ENCODE measurements at places on chromosomes 6 and 20. TPM values are rescaled to one million over a fixed set of nuclear protein-coding genes. Genes with fewer than 3 reads are reported as not detected.
A peak's percentile ranks its signal among the peaks of the same experiment; 100 is the strongest.

DNA sequence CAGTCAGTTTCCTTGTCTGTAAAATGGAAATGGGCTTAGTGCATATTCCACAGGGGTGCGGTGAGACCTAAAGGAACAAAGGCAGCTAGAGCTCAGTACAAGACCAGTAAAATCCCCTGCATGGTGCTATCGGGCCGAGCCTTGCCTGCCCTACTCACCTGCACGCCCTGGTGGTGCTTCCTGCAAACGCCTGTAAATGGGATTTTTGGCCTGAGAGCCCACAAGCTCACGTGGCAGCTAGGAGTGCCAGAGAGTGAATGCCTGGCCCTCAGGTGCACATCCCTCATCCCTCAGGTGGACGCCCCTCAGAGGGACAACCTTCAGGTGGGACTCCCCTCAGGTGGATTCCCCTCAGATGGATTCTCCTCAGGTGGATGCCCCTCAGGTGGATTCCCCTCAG is 48.0 kb upstream of the VSX1 start:
- DNase-seq = no peak

- no peak for DNase-seq
These were observed 29.0 kb upstream of the DEK start for GRCh38 chr6:18293076-18293904.

KCNB1 gene
- not detected for total RNA-seq

TDRD6 gene
- not detected for total RNA-seq

ME1 gene
- total RNA-seq = not detected

- peak; percentile 32 for DNase-seq
These were observed 206.1 kb upstream of the PRDM1 start for GRCh38 chr6:105880030-105880492.

DNA sequence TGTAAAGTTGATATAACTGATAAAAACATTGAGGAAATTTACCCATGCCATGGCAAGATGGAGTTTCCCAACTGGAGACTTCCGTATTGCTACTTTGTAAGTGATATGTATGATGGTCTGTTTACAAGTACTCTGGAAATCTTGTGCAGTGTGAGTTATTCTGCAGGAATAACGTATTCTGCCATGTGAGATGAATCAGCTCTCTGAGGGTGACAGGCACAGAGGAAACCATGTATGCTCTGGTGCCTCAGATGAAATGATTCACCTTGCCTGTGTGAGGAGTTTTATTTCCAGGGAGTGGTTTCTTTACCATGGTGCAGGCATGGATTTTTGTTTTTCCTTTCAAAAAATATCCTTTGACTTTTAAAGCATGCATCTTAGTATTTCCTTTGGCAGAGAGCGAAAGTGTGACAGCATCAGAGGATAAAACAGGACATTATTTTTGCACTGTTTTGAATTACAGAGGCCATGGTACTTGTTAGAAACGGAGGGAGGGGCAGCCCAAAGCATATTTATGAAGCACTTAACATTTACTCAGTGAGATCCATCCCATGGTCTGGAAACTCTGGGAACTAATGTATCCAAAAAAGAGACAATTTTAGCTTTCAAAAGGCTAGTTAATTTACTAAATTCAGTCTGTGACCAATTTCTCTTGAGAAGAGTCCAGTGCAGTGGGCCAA is 36.0 kb upstream of the MTRF1L start:
- no peak for DNase-seq

- no peak for DNase-seq
These were observed 23.8 kb downstream of the PYGB start for GRCh38 chr20:25271486-25272222.

GRCh38 chr20:2139736-2140135 is 38.1 kb downstream of the STK35 start:
- DNase-seq = no peak

DNA sequence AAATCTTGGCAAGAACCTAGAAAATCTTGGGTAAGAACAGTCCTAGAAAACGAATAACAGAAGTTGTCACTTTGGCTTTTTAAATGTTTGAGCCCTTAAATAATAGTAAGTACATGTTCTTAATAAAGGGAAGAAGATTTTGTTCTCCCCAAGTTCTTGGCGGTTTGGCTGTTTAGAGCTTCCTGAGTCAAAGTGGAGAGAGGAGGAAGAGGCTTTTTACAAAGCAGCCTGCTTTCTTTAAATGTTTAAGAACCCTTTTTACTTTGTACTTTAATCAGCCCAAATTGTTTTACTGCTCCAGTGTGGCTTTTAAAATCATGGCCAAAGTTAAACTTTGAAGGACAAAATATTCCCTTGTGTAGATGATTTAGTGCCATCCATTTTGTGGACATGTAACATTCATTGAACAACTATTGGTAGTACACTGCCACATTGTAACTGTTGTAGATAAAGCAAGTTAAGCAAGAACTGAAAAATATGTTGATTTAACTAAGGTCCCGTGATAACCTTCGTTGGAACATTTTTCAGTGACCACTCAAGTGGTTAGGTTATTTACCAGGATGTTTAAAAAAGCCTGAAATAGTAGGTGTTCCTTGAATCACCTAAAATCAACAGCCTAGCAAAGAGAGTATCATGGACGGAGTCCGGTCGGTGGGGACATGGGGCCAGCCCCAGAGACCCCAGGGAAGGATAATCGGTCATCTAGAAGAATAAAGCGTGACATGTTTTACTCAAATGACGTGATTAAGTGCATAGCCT is 2.4 kb downstream of the AMD1 start:
- DNase-seq = no peak

- DNase-seq = no peak
These were observed 47.8 kb downstream of the MAFB start for GRCh38 chr20:40641202-40641601.

AVP gene
- total RNA-seq = 0.45 TPM

TENT5A gene
- total RNA-seq = 1.8 TPM

DNA sequence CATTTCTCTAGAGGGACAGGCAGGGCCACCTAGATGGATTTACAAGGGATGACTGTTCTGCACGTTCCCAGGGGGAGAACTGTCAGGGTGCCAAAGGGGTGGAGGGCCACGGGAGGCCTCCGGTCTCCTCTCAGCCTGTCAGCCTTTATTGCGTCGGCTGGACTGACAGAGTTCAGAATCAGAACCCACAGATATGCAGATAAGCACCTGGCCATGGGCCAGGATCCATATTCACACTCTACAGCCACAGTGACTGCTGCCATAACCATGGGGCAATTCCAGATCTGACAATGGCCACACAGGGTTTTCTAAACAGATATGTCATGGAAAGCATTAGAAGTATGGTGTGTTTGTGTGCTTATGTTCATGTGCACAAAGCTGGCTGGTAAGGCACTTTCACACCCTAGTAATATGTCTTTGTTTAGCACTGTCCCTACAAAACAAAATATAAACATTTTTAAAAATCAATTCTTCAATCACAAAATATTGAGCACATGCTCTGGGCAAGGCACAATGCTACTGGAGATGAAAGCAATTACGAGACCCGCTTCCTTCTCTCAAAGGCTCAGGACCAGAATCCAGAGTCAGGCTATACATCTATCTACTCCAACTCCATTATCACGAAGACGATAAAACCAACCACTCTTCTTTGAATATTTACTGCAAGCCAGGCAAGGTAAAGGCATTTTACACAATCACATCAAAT is 29.1 kb downstream of the TRAM2 start:
- DNase-seq = no peak

GRCh38 chr6:24931296-24931695 is 4.5 kb downstream of the RIPOR2 start:
- no peak for DNase-seq

DNA sequence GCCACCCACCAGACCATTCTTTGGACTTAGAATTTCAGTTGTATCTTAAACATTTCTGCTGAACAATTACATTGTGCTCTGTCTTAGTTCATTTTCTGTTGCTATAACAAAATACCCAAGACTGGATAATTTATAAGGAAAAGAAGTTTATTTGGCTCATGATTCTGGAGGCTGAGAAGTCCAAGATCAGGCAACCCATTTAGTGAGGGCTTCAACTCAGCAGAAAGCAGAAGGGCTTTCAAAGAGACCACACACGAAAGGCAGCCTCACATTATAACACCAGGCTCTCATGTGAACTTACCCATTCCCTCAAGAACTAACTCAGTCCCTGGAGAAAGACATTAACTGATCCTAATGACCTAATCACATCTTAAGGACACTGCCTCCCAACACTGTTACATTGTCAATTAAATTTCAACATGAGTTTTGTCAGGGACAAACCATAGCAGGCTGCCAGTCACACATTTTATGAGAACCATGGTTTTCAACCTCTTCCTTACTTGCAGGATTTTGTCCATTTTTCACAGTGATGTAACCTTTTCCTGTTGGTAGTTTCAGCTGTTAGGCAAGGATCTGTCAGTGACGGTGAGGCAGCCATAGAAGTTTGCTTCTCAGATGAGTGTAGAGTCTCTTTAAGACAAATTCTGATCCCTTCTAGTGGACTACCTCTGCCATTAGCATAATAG is 399.6 kb upstream of the SOX4 start:
- no peak for DNase-seq

Data from activated naive CD4-positive, alpha-beta T cell treated with anti-CD3 and anti-CD28 coated beads, Interleukin-2, amount 50 U/mL, for 72 hours (primary cell).